Stimulated activated CD4-positive, alpha-beta T cell treated with anti-CD3 and anti-CD28 coated beads, Interleukin-1b, Interleukin-23, amount 100 ng/mL, for 1 hour (primary cell): ENCODE measurements at places on chromosomes 1 and 21.

- DNase-seq, result no peak
Observed at GRCh38 chr1:234509457-234510328, 30.7 kb upstream of the TARBP1 start.

DNA sequence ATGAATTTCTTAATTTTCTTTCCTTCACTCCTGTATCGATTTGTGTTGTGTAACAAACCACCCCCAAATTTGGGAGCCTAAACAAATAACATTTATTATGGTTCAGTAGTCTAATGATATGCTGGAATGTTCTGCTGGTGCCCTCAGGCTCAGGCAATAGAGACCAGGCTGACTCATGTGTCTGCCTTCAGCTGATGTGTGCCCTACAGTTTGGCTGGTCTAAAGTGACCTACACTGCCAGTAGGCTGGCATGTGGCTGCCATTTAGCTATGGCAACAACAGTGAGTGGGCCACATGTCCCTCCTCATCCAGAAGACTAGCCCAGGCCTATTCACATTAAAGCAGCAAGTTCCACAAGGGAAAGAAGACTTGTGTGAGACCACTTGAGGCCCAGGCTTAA lies 115.8 kb downstream of the PTPRC start:
- no peak for DNase-seq

DNA sequence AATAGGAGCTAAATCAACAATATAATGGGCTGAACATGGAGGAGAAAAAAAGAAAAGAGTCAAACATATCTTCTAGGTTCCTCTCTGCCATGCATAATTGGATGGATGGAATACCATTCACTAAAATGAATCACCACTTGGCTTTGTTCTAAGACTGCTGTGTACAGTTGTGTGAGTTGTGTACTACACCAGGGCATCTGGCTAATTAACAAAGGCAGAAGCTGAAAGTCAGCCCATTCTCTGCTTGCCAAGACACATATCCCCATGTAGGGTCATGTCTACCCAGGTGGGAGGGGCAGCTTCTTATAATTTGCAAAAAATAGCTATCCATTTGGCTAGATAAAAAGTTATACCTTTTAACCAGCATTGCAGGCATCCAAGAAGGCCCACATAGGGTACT lies 21.0 kb downstream of the JUN start:
- no peak for DNase-seq

GRCh38 chr1:98221923-98222322 lies 301.1 kb upstream of the DPYD start:
- DNase-seq, result no peak

DNA sequence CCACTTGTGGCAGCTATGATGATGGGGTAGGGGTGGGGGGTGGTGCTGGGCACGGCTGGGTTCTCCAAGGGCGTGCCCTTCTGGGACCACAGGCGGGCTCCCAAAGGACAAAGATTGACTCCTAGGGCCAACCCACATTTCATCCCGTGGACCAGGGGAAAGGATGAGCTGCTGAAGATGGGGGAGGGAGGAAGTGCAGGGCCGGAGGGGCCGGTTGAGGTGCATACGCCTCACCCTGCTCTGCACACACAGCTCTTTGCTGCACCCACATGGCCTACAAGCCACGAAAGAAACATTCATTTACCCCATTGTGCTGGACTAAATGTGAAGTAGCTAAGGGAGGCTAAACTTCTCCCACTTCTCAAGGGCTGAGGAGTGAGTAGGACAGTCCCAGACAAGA lies 34.2 kb upstream of the GNPAT start:
- DNase-seq, result no peak

GRCh38 chr1:228337711-228338520 lies 68.7 kb downstream of the TRIM11 start:
- no peak for DNase-seq
